Right forelimb (tissue), 1 donor: ENCODE measurements at places on chromosomes 12 and 14.

DNA sequence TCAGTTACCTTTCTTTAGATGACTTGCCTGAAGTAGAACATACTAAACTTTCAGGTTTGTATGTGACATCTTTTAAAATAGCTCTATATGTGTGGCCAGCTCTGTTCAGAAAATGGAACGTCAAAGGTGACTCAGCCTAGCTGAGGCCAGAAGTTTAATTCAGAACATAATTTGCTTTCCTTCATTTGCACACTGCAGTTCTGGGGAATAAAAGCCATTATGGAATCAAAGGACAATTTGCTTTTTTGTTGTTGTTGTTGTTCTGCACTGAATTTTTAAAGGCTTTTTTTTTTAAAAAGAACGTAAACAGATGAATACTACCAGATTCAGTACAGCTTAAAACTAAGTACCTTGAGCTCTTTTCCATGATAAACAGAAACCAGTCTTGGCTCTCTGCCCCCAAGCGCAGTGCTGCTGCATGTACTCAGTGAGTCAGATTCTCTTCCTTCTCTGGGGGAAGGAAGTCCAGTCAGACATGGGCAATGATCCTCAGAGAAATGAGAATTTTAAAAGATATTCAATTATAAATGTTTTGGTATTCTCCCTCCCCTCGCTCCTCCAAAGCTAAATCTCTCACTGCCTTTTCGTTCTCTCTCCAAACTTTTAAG is 644.2 kb downstream of the NOVA1 start:
- DNase-seq: no peak

- DNase-seq: peak; percentile 44
Measured at GRCh38 chr14:90617961-90618360, 198.3 kb downstream of the TTC7B start.

DNA sequence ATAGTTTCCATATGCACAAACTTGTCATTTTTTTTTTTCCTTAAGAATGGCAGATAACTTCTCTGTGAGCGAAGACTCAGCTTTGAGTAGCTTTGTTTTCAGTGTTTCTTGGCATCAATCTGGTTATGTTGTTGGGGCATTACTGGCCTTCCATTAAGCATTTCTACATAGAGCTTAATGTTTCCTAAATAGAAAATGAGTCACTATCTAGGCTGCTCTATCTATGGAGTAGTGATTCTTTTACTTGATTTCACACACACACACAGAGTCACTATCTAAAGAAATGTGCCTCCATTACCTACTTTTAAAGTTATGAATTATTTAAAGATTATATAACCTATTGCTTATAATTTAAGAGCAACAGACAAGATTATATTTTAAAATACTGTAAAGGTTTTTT is 53.9 kb downstream of the TMEM260 start:
- no peak for DNase-seq

DNA sequence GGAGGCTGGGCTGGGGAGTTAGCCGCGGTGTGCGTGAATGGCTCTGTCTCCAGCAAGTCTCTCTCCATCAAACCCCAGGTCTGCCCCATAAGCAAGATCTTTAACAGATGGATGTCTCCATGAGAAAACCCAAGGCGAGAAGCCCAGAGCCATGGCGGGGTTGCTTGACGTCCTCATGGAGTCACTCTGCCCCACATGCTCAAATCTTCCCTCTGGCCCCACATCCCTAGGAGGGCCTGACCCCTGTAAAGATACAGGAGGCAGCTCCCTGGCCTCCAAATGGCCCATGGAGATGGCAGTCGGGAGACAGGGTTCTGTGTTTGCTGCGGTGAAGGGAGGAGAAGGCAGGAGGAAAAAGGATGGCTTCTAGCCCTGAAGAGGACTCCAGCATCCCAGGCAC is 49.3 kb downstream of the C14orf132 start:
- DNase-seq: peak; percentile 16

DNA sequence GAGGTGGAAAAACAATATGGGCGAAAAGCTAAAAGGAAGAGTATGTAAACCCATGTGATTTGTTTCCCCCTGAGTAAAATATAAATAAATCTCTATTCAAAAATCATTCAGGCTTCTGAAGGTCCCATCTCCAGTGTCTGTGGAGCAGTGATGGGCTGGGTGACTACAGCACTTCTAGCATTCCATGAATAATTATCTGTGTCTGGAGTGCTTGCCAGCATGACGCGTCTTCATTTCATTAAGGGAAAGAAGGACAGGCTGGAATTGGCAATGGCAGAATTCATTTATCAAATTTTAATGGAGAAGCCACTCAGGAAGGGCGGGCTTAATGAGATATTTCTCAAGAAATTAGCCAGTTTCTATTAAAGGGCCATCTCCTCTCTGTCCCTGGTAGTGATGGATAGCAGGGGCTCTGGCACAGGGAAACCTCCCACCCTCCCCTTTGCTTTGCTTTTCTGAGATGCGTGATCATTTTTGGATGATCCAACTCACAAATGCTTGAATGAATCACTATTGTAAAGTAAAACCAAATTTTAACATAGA is 916.3 kb upstream of the SEL1L start:
- no peak for DNase-seq

- no peak for DNase-seq
Measured at GRCh38 chr14:56491299-56492285, 88.0 kb upstream of the TMEM260 start.

GRCh38 chr12:98439471-98439951 is 75.9 kb upstream of the TMPO start:
- DNase-seq: no peak

DNA sequence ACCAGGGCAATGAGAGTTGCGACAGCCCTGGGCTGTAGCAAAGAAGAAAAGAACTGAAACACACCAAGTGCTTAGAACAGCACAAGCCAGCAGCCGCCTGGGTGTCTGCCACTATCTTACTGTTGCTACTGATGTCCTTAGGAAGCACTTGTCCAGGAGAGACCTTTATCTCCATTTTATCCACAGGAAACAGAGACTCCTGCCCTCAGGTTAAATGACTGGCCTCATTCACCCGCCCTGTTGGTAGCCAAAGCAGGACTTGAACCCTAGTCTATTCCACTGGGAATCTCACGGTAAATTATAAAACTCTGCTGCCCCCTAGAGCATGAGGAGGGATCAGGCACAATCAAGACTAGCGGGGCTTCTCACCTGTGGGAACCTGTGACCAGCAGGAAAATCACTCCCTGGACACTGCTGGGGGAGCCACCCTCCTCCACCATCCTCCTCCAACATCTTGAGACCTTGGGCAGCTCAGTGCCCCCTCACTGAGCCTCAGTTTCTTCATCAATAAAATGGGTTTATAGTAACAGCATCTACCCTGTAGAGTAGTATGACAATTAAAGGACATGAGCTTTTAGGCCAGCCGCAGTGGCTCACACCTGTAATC is 20.5 kb upstream of the TESC start:
- no peak for DNase-seq

GRCh38 chr12:91991399-91992187 is 154.1 kb downstream of the BTG1 start:
- DNase-seq: no peak

GRCh38 chr12:123983822-123984485 is 10.9 kb downstream of the ZNF664 start:
- DNase-seq: peak; percentile 53

- DNase-seq: no peak
Measured at GRCh38 chr12:129570796-129571400, 332.9 kb downstream of the TMEM132D start.

GRCh38 chr12:119911182-119911581 is 34.1 kb upstream of the CIT start:
- DNase-seq: no peak

DNA sequence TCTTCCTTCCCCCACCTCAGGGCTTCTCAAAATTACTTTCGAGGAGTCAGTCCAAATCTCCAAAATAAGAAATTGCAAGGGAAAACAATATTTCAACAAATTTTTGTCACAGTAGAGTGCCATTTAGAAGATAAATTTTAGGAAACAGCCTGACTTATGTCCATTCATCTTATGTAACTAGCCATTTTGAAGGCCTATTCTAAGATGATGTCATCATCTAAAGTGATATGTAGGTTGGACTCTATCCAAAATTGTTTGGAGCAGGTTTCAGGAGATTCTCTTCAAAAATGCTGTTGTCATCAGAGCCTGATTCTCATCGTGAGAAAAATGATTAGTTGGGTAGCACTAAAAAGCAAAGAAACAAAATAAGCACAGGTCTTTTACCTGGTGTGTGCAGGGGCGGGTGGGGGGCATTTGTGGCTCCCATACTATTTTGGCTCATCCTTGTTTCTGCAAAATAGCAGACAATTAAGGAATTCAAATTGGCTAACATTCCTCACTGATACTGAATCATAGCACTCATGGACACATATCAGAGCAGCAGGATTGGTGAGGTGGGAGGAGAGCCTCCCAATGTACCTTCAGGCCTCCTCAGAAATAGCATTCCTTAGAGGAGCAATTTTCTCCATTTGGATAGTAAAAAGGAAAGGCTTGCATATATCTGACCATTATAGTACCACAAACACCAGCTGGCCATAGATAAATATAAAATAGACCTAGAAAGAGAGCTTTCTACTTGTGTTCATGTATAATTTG is 360.9 kb upstream of the NAV3 start:
- DNase-seq: no peak

- DNase-seq: no peak
Measured at GRCh38 chr12:78671295-78671694, 193.3 kb upstream of the SYT1 start.
